A549 treated with Hydrocortisone at 1 μM for 4 hours (cell line): ENCODE measurements at places on chromosomes 13 and 19. TPM values are rescaled to one million over a fixed set of nuclear protein-coding genes. Genes with fewer than 3 reads are reported as not detected.

The RFPL4A gene
- total RNA-seq, result 0.38 to 1.1 TPM (median 0.84 TPM) in 5 replicates

The TRAPPC5 gene
- 38.8 to 107 TPM (median 101 TPM) in 5 replicates for total RNA-seq

The OLFM2 gene
- 9.9 to 11.6 TPM (median 10.7 TPM) in 5 replicates for total RNA-seq

The ZNF772 gene
- 1.0 to 2.9 TPM (median 1.4 TPM) in 5 replicates for total RNA-seq

The LILRB5 gene
- total RNA-seq, result 0.05 TPM in 2 of 5 replicates, not detected in the others

The AKT1S1 gene
- total RNA-seq, result 69.0 to 114 TPM (median 102 TPM) in 5 replicates
